Activated CD8-positive, alpha-beta memory T cell treated with anti-CD3 and anti-CD28 coated beads for 1 hour (primary cell): ENCODE measurements at places on chromosomes 13 and 19.

DNA sequence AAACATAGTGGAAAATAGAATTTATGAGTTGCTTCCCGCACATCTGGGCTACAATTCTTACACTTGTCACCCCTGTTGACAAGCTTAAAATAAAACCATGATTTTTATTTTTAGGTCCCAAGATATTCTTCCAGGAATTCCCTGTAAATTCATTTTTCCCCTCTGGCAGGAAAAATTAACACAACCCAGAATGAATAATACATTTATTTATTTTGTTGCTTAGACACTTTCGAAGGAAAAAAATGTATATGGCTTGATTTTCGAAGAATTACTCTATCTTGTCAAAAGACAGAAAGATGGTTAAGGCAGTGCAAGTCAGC lies 74.4 kb downstream of the LHFPL6 start:
- no peak for DNase-seq

DNA sequence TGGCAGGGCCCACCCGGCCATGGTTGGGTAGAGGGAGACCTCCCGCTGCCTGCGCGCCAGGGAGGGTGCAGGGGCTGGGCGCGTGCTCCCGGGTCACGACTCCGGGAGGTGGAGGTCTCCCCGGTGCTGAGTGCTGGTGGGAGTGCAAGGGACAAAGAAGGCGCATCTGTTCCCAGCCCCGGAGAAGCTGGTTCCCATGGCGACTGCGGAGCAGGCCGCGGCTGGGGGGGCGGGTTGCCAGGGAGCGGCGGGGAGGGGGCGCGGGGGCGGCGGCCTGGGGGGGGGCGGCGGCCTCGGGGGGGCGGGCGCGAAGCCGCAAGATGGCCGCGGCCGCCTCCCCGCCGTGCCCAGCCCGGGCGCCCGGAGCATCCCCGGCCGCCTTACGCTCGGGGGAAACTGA lies 1.2 kb downstream of the CBARP start:
- DNase-seq, result no peak

DNA sequence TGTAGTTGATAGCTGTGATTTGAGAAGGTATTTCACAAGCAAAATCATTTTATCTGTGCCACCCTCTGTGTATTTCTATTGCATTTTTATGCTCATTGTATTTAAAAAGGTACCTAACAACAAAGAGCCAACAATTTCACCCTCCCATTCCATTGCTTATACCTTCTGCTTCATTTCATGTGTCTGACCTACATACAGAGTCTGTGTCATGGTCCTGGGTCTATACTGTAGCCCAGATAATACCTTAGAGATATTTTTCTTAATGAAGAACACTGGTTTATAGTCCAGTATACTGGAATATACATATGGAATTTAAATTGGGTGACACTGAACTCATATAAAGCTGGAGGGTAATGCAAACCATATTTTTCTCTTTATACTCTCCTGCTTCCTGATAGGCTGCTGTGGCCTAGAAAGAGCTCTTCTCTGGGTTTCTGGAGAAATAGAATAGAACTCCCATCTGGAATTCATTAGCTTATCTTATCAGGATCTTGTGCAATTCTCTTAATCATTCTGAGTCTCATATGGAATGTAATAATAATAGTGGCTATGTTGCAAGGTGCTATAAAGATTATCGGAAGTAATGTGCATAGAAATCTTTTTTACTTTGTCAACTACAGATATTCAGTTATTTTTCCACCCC lies 31.8 kb upstream of the SPART start:
- DNase-seq, result no peak

DNA sequence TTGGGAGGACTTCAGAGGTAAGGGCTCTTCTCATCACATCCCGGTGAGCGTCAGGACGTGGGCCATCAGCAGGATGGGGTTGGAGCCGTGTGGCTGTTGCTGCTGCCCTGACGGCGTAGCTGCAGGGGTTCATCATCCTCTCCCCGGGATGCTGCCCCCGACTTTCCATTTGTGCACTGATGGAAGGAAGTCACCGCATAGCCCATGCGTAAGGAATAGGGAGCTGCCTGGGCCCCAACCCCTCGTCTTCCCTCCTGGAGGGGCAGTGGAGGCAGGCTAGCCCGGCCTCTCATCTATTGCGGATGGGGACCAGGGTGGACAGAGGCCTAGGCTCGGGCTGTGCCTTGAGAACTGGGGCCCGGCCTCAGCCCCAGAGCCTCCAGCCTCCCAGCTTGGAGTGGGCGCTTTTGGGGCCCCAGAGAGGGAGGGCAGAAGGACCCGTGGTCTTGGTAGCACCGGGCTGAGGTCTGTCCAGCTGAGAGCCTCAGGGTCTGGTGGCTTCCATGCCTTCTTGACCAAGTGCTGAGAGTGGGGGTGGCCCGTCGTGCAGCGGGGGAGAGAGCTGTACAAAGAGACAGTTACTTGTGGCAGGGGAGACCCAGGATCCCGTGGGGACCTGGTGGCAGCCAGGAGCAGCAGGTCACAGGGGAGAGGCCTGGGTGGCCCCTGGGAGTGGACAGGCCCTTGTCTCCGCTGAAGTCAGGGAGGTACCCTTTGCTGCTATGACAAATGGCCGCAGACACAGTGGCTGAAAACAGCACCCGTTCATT lies 44.0 kb downstream of the KDM4B start:
- DNase-seq, result no peak

DNA sequence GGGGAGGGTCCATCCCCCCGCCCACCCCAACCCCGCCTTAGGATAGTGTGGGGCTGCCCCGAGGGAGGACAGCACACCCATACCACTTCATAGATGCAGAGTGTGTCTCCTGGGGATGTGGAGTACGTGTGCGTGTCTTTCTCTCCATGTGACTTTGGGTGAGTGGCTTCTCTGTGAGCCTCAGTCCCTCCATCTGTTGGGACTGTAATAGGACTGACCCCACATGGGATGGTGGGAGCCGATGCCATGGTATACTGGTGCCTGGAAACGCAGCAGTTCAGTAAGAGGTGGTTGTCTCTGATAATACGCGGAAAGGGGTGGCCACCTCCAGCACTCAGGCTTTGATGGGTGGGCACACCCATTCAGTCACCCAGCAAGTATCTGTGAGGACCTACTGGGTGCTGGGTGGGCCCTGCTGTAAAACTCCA lies 816 bp upstream of the PRKD2 start:
- DNase-seq, result no peak

GRCh38 chr19:34298891-34299520 lies 44.7 kb downstream of the GARRE1 start:
- no peak for DNase-seq

- DNase-seq, result no peak
Observed at GRCh38 chr19:4742723-4743646, 19.3 kb upstream of the DPP9 start.

DNA sequence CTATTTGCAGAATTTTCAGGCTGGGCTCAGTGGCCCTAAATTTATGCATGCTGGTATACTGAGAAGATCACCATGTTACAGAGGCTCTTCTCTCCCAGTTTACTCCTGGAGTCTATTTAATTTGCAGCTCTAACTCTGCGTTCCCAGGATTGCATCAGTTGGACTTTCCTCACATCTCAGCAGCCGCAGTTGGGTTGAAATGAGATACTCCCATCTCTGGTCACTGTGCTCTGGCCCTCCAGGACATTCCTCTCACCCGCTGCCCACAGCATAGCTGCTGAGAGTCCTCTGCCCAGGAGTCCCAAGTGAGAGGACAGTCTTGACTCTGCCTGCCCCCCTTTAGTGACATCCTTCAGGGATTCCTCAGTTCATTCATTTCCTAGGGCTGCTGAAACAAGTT lies 150.9 kb downstream of the LACC1 start:
- DNase-seq, result no peak

DNA sequence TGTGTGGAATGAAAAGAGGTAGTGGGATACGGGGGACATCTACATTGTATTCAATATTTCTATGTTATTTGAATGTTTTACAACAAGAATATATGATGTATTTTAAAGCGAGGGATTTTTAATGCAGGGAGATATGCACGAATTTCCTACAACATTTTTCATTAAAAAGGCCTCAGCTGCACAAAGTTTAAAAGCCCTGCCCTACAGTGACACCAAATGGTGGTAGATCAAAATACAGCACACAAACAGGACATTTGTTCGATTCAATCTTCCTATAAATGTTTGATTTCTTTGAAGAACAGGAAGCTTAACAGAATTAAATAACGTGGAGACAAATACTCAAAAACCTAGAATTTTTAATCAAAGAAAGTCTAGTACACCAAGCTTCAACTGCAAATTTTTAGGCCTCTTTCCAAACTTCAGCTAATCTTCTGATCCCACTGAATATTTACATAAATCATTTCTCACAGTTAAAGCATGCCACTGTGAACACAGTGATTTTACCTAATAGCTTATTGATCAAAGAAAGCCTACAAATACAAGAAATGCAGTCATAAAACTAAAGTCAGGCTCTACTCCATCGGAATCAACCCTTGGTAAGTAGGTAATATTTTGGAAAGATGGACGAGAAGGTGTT lies 257.2 kb downstream of the DIAPH3 start:
- DNase-seq, result no peak
